ENCODE measurements at places on chromosomes 11 and 22.
A peak's percentile ranks its signal among the peaks of the same experiment; 100 is the strongest.

GRCh38 chr11:85725510-85726258 lies 39.7 kb upstream of the CCDC89 start:
- DNase-seq = no peak

- DNase-seq = no peak
Observed at GRCh38 chr11:103055221-103055890, 36.6 kb downstream of the DCUN1D5 start.

- DNase-seq = no peak
Observed at GRCh38 chr11:123191939-123192338, 3.1 kb downstream of the CLMP start.

- DNase-seq = no peak
Observed at GRCh38 chr11:111452817-111453552, 59.2 kb downstream of the BTG4 start.

DNA sequence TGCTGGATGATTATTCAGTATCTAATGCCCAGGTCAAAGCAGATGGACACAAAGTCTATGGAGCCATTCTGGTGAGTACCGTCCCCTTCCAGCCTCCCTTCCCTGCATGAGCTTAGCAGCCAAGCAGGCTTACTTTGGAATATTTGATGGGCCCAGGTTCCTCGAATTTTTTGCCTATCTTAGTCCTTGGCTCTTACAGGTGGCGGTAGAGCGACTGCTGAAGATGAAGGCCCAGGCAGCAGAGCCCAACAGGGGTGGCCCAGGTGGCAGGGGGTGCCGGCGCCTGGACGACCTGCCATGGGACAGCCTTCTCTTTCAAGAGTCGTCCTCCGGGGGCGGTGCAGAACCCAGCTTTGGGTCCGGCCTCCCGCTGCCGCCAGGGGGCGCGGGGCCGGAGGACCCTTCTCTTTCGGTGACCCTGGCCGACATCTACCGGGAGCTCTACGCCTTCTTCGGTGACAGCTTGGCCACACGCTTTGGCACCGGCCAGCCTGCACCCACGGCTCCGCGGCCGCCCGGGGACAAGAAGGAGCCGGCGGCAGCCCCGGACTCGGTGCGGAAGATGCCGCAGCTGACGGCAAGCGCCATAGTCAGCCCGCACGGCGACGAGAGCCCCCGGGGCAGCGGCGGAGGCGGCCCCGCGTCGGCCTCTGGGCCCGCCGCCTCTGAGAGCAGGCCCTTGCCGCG lies 741 bp upstream of the TMEM179B start:
- peak; percentile 72 for DNase-seq

- no peak for DNase-seq
Observed at GRCh38 chr11:70046089-70046488, 32.0 kb upstream of the ANO1 start.

- DNase-seq = no peak
Observed at GRCh38 chr11:405323-405953, 9.4 kb downstream of the SIGIRR start.

DNA sequence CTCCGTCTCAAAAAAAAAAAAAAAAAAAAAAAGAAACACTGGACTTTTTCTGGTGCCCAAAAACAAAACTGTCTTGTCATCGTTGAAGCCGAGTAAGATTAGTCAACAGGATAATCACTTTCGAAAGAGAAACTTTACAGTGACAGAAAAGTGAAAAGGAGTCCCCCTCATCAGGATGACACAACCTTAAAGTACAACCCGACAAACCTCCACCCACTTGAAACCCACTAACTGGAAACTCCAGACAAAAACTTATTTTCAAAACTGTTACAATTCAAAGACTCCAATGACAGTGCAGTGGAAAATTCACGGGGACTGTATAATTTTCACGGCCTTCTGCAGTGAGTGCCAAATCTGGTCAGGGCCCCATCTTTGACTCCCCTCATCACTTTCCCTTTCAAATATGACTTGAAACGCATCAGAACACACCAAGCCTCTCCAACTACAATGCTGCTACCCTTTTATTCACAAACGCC lies 1.3 kb downstream of the DENND5A start:
- DNase-seq = no peak

DNA sequence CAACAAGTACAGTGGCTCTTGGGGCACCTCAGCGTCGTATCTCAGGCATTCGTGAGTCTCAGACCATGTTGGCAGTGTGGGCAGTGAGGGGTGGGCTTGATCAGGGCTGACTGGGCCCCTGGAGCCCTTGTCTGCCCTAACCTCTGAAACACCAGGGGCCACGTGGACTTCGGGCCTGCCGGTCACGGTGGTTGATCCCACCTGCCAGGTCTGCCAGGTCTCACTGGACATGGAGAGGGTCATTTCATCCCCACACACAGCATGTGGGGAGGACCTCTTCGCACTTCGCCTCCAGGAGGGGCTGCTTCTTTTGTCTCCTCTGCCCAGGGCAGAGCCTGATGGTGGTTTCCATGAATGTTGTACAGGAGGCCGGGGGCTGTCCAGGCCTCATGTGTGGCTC lies 77.1 kb downstream of the MPPED1 start:
- no peak for DNase-seq

DNA sequence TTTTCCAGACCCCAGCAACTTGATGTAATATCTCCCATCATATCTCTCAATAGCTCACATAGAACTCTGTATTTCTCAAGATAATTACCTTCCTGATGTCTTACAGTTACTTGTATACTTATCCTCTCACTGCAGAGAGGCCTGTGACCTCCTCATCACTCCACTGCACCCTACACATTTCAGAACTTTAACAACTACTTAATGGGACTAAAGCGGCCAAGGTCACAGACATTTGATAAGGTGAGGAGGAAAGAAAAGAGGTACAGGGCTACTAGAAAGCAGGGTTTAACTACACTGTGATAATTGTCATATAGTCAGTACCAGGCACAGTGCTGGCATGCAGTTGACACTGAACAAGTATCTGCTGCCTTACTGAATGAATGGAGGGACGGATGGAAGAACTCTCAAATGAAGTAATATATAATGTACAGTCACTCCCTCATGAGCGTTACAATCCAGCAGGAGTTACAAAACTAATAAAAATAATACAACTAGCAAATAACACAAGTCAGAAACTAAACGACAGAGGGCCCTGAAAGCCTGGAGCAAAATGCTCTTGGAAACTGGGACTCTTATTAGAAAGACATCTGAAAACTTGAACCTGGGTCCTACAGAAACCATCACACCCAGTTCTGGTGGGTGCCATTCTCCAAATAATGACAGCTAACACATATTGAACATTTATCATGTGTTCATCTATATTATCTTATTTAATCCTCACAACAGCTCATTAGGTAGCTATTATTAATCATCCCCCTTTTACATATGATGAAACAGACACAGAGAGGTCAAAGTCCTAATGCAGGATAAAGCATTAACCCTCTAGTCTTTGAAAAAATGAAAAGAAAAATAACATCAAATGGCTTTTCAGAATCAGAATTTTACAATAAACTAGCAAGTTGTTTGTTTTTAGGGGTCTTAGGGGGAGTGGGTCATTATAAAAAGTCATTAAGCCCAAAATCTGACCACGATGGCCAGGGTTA lies 14.3 kb downstream of the PI4KA start:
- no peak for DNase-seq

- no peak for DNase-seq
Observed at GRCh38 chr11:21412652-21413383, 743.4 kb downstream of the NELL1 start.

DNA sequence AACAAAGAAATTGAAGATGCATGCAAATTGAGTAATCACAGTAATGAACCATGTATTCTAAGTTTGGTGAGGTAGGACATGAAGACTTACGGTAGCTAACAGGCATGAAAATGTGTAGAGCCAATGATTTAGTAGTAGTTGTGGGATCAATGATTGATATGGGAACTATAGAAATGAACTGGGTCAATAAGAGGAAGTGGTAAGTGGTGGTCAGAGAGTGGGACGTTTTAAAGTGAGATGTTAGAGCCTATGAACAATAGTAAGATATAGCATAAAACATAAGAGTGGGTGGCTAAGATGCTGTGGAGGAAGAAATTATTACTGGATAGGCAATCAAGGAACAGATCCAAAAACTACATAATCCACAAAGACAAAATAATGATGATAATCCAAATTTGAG lies 45.0 kb downstream of the DLG2 start:
- DNase-seq = no peak

GRCh38 chr11:133649040-133649439 lies 116.7 kb upstream of the OPCML start:
- no peak for DNase-seq

DNA sequence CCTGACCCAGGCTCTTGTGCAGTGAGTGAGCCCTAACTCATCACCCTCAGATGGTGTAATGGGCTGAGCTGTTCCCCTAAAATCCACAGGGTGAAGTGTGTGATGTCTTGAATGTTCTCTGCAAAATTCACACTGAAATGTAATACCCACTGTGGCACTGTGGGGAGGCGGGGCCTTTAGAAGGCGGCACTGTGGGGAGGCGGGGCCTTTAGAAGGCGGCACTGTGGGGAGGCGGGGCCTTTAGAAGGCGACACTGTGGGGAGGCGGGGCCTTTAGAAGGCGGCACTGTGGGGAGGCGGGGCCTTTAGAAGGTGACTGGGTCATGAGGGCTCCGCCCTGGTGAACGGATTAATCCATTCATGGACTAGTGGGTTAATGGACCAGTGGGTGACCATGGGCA lies 33.0 kb downstream of the CHID1 start:
- DNase-seq = no peak

- DNase-seq = no peak
Observed at GRCh38 chr11:71173709-71174108, 78.7 kb downstream of the SHANK2 start.

- no peak for DNase-seq
Observed at GRCh38 chr11:120236169-120237107, 3.5 kb upstream of the POU2F3 start.

GRCh38 chr11:60175860-60176275 lies 7.0 kb downstream of the MS4A6A start:
- DNase-seq = no peak

- DNase-seq = no peak
Observed at GRCh38 chr22:27638329-27639233, 163.0 kb downstream of the MN1 start.

GRCh38 chr11:776561-777287 lies 563 bp downstream of the GATD1 start:
- DNase-seq = no peak

DNA sequence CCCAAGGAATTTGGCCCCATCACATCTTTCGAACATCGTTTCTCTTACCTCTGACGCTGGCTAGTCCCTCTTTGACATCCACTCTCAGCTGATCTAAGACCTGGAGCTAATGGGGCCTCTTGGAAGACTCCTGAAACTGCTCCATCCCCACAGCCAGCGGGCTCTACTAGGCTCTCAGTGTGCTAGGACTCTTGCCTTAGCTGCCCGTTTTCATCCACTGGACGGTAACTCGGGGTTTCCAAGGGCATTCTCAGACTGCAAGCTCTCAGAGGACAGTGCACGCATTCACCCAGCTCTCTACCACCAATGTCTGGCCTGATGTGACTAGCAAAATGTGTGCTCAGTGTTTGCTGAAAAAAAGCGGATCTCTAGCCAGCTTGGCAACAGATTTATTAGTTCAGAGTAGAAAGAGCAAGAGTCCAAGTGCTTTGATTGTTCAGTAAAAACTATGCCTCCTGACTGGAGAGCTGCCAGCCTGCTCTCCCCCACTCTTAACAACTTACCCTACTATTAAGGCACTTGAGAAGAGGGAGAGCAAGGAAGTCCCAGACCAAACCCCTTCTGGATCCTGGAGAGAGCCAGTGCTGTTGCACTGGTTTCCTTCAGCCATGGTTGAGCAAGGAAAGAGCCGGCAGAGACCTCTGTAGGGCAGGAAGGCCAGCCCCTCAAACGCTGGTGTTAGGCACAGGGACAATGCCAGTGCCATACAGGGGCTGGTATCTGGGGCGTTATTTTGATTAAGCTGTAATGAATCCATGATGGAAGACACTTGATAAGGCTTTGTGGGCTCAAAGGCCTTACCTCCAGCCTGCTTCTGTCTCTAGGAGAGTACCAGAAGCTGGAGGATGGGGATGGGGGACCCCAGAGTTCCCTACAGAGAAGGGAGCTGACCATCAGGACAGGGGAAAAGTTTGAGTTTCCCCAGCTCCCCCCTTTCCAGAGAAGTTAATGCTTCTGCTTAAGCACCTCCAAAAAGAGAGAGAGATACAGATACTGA lies 9.2 kb downstream of the RELA start:
- no peak for DNase-seq

- DNase-seq = no peak
Observed at GRCh38 chr11:986270-986951, 50.1 kb downstream of the MUC6 start.

GRCh38 chr22:24593836-24594568 lies 1.1 kb upstream of the LRRC75B start:
- no peak for DNase-seq

DNA sequence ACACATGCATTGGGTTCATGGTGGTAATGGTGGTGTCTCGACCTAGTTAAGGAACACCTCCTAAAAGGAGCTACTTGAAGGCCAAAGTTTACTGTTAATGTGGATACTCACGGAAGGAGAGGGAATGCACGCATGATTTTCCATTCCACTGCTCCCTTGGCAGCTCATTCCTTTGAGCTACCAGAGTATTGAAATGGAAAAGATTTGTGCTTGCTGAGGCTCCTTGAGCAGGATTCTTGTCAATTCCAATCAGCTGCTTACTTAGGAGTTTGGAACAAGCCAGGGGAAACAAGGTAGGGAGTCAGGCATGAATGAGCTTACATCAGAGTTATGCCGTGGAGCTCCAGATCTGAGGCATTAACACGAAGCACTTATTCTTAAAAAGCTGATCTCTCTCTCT lies 108.8 kb downstream of the GRIA4 start:
- no peak for DNase-seq

DNA sequence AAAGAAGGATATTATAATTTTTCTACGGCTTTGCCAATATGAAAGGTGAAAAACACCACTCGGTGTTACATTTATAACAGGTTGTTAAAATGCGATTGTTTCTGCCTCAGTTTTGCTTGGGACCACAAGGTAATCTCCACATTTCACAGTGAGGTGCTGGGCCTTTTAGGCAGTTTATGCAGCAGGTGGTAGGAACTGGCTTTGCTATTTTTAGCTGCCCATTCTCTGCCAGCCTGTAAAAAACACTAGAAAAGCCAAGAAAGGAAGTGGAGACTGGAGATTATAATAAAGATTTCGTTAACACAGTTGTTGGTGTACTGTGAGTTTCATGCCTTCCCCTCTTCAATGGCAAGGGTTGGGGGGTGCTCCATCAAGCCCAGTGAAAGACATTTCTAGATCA lies 8.0 kb upstream of the MRPL16 start:
- no peak for DNase-seq

GRCh38 chr11:132094598-132094997 lies 724.2 kb downstream of the NTM start:
- no peak for DNase-seq

GRCh38 chr11:9858822-9859221 lies 194.9 kb downstream of the SWAP70 start:
- no peak for DNase-seq
